ENCODE measurements at places on chromosomes 6 and 20. TPM values are rescaled to one million over a fixed set of nuclear protein-coding genes. Genes with fewer than 3 reads are reported as not detected.

- DNase-seq: no peak
These were observed 22.4 kb downstream of the OR2B2 start for GRCh38 chr6:27889628-27890444.

- no peak for DNase-seq
These were observed 293.8 kb downstream of the ZNF217 start for GRCh38 chr20:53299831-53300230.

DNA sequence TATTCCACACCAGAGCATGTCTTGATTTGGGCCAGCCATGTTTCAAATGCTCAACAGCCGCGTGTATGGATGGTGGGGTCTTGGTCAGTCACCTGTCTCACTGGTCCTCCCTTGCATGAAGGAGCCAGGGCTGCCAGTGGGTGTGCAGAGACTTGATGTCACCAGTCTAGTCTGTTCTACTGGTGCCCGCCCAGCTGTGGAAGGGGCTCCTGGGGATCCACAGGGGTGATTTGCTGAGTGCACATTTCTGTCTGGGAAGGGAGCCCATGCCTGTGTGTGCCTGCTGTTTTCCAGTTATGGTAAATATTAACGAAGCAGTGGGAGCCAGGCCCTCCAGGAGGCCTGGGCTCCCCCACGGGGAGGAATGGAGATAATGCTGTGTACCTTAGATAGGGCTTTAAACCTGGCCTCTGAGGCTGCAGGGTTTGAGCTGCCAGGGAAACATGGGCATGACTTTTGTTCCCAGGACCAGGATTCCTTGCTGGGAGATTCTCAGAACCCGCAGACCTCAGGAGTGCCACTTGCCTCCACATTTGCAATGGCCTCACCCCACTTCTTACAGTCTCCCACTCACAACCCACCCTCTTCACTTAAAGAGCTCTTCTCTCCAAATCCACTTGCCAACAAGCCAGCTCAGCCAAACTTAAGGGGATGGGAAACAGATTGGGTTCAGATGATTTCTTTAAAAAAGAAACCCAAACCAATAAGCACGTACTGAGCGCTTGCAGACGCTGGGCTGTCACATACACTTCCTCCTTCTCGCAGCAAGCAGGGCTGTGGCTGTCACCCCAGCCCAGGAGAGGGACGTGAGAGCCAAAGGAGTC, 54.1 kb downstream of the VEGFA start:
- DNase-seq: no peak

DNA sequence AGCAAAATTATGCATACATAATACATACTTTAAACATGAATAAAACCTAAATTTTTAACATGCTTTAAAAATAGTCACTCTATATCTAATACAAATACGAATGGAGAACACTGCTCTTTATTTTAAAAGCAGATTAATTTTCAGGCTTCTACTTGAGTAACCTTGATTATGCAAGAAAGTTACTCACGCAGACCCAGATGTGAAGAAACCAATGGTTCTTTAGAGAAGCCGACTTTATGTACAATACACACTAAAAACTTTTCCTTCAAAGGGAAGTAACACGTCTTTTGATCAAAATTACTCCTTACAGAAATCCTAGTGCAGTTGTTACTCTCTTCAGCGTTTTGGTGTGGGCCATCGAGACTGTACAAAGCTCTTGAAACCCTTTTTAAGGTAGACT, 136.9 kb upstream of the SLC22A16 start:
- DNase-seq: no peak

DNA sequence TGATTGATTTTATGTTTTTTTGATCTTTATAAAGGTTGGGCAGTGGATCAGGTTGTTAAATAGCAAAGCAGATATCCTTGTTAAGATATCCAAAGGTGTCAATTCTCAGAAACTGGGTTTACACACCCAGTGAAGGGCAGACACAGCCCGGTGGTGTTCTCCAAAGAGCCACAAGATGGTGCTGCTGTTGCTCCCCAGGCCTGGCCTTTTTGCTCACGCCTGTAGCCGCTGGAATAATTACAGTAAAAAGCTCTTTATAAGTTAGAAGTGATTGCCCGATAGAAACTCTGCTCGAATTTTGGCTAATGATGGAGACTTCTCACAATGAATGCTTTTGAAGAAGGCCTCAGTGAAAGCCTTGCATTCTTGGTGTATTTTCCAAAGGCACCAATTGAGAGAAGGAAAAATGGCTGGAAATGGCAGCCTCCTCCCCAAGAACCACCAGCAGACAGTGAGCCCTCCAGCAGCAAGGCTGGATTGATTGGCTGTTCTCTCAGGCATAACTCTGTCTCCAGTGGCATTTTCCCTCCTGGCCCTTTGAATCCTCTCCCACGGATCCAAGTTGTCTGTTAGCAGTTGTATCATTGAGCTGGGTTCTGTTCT, 120.5 kb upstream of the CHD6 start:
- peak; percentile 62 for DNase-seq

DNA sequence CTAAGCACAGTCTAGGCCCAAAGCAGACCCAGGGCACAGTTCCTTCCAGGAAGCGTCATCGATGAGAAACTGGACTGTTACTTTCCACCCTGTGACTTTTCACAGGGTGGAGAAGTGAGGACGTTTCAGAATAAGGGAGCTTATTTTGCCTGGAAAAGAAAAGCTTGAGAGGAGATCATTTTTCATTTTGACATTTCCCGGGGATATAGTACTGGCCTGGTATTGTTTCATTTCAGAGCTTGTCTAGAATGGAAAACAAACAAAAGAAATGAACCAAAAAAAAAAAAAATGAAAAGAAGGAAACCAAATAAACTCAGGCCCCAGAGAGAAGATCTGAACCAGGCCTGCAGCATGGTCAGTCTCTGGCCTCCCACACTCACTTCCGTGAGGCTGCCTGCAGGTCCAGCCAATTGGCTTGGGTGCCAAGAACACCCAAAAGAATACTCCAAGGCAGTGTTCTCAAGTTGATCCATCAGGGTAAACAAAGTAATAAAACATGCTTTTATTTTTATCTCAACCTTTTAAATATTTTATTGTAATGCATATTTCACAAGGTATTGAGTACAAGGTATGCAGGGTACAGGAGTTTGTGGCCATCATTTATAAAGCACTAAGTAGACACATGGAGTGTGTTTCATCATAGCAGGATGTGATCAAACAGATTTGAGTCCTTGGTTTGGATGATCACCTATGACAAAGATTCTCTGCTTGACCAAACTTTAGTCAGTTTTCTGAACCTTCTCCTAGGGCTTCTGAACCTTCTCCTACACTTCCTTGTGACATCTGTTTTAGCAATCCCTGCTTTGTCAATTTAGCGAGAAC, 176.9 kb upstream of the GGTLC1 start:
- DNase-seq: peak; percentile 62

GRCh38 chr6:47483516-47483852, 5.9 kb downstream of the CD2AP start:
- no peak for DNase-seq

DNA sequence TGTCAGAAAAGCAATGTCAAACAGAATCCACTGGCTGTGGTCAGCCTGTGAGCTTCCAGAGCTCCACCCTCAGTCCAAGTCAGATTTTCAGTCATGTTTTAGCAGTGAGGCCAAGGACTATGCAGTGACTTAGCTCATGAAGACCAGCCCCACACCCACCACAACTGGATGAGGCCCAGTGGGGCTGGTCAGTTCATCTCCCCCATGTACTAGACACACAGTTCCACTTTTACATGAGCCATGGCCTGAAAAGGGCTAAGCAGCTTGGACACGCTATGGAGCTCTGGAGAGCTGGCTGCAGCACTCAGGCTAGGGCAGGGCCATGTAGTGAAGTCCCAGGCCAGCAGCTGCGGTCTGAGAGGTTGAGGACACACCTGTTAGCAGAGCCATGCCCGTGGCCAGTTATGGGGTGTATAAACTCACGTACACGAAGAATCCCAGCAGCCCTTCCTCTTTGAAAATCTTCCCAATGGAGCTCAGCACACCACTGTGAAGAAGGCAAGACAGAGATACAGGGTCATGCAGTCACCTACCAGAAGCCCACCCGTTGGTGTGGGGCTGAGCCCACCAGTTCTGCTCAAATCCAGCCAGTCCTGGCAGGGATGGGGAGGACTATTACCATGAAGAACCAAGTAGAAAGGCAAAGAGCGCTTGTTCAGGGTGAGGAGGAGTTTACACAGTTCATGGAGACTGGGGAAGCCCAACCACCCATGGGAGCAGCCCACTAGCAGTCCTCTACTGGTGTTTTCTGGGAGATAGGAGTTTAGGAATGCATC, 10.6 kb downstream of the MTCH1 start:
- peak; percentile 70 for DNase-seq

GRCh38 chr6:6148192-6148815, 141.6 kb upstream of the NRN1 start:
- DNase-seq: no peak

The FAM83C gene
- total RNA-seq: not detected

- DNase-seq: no peak
These were observed 101.9 kb upstream of the ARMC2 start for GRCh38 chr6:108746366-108746765.

The CD40 gene
- 12.4 TPM for total RNA-seq

DNA sequence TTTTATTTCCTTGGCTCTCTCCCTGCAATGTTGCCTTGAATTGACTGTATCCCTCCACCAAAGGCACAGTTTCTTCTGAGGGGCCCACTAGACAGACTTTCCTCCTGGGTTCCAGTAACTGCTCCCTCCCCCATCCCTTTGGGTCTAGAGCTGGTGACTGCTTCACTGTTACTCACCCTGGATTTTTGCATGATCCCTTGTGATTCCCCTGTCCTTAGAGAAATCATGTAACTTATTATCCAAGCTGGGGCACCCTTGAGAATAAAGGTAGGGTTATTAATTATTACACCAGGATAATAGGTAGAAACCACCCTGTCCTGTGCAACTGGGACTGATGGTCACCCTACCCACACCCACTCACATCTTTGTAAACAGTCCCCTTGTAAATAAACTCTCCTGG, 67.5 kb upstream of the FYN start:
- no peak for DNase-seq

GRCh38 chr20:24522452-24523330, 53.3 kb downstream of the SYNDIG1 start:
- no peak for DNase-seq

DNA sequence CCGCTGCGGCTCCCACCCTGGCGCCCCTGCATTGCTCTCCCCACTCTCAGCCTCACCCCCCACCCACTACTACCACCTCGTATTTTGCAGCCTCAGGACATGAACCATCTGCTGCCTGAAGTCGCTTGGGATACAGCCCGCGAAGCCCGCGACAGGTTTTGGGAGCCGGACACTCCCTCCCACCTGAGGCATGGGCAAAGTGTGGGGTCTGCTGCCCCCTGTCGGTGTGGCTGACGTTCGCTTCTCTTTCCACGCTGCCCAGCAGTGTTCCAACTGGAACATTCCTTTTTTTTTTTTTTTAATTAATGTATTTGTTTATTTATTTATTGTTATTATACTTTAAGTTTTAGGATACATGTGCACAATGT, 15.3 kb upstream of the LPA start:
- DNase-seq: no peak

The SYNDIG1 gene
- total RNA-seq: 34.6 TPM

DNA sequence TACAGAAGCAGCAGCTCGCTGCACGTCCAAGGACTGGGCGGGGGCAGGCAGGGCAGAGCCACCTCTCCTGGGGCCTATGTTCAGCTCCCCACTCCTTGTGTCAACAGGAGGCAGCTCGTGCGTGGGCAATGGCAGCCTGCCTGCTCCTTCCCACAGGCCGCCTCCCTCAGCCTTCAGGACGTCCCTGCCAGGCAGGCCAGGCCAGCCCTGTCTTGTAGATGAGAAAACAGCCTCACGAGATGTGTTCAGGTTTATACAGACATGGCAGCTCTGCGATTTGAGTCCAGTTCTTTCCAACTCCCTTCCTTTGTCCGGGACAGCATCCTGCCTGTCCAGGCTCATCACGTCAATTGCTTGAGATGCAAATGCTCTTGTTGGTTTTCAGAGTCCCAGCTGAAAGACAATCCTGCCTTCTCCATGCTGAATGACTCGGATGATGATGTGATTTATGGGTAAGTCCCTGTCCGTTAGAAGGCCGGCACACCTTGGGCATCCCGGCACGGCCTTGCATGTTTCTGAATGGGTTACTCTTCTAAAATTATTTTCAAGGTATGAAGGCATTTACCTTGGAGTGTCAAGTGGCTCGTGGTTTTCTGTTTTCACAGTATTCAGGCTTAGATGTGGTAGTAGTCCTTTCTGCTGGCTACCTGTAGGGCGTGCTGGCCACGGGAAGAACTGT, 13.5 kb downstream of the DYNLT1 start:
- DNase-seq: peak; percentile 87

- no peak for DNase-seq
These were observed 49.8 kb upstream of the ENPP5 start for GRCh38 chr6:46220352-46221221.

GRCh38 chr6:76472858-76473257, 400.4 kb upstream of the IMPG1 start:
- DNase-seq: no peak

DNA sequence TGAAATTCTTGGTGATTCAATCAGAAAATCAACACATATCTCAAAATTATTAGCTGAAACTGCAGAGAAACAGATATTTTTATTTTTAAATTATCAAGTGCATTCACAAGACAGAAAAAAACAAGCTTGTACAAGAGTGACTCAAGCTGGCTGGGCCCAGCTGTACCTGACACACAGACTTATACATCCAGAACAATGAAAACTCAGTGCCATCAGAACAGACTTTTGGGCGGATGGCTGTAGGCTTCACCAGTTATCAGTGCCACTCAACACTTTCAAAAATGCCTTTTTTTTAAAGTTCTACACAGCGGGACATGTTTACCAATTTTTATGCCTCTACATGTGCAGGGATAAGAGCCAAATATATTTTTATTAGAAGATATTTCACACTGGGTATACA, 102.8 kb downstream of the MYB start:
- no peak for DNase-seq

The TMEM170B gene
- total RNA-seq: 4.9 TPM

DNA sequence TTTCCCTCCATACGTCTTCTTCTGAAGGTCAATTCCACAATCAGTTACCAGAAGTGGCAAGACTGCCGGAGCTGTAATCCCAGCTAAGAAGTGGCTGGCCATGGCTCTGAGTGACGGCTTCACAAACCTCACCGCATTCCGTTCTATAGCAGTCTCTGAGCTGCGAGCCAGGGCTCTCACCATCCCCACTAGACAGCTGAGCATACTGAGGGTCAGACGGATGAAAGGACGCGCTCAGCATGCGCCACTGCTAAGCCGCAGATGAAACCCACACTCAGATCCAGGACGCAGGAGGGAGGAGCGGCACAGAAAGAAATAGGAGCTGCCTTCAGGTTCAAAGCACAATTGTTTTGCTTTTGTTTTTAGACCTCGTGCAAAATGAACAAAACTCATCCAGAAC, 97.9 kb downstream of the ANKRD60 start:
- no peak for DNase-seq

DNA sequence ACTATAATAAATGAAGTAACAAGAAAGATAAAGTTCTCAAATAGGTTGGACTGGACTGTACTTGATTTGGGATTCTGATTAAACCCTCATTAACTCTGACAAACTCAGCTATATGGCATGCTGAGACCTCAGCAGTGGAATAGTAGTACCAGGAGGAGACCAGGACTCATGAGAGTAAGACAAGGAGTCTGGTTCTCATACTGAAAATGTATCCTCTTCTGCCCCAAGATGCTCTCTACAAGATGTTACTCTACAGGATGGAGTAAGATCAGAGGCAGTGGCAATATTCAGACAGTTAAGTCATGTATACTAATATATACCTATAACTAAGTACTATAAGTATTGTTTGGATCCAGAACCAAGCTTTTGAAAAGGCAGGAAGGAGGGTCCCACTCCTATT, 31.9 kb upstream of the SYNCRIP start:
- DNase-seq: no peak

GRCh38 chr6:116445102-116445501, 16.1 kb upstream of the CALHM6 start:
- DNase-seq: no peak
